ENCODE measurements at places on chromosomes 5 and 9. TPM values are rescaled to one million over a fixed set of nuclear protein-coding genes. Genes with fewer than 3 reads are reported as not detected.

- DNase-seq, result no peak
Observed at GRCh38 chr5:173231381-173231766, 3.6 kb downstream of the NKX2-5 start.

- DNase-seq, result no peak
Observed at GRCh38 chr9:15239816-15240215, 67.2 kb downstream of the TTC39B start.

- no peak for DNase-seq
Observed at GRCh38 chr9:121261107-121261460, 6.9 kb upstream of the GSN start.

- no peak for DNase-seq
Observed at GRCh38 chr5:144510845-144511579, 340.3 kb downstream of the KCTD16 start.

GRCh38 chr5:143454936-143455516 is 51.5 kb upstream of the NR3C1 start:
- no peak for DNase-seq

DNA sequence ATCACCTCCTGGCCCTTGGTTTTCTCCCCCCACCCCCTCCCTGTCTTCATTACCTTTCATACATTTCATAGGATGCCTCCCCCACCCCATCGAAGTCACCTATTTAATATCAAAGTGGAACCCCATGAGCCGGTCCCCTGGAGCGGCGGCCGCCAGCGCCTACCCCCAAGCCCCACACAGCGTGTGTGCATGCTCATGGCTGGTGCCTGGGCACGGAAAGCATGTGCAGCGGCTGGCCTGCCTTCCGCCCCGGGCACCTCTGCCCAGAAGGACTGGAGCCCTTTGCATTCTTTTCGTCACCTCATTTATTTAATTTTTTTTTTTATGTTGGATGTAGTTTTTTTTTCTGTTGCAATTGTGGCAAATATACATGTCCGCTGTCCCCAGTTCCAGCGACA is 116.2 kb downstream of the WNK2 start:
- no peak for DNase-seq

DNA sequence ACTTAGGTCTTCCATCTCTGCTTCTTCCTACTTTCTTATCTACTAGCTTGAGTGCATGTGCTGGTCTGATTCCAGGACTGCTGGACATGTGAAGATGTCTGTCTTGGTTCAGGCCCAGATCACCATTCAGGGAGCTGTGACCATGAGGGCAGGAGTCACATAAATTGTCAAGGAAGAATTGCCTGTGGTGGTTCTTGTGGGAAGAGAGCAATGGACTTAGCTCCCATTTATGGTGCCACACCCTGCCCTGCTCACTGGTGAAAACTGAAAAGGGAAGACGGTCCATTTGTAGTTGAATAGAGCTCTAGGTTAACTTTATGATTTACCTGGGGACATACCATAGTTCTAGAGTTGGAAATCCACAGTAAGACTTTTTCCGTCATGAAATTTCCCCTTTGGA is 244.3 kb upstream of the ZNF608 start:
- no peak for DNase-seq

DNA sequence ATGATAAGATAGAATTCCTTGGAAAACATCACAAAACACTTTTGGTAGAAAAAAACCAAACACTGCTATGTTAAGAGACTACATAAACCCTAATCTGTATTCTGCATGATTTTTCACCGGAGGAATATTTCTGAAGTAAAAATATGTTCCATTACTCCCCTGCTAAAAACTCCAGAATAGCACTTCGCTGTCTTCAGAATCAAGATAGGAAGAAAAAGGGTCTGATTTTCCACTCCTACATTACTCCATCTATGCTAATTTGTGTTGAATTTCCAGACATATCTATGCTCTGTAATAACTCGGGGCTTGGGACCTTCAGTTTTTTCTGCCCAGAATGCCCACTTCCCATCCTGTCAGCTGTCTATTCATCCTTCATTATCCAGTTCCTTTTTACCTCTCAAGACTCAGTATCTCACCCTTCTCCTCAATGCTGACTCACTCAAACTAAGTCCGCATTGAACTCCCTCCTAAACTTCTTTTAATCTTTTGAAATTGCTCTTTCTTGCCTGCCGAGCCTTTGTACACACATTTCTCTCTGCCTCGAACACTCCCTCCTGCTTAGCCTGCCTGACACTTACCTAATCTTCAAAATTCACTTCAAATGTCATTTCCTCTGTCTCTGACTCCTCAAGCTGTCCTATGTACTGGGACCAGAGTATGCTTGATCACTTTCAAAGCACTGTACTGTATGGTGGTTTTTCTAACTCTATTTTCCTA is 171.0 kb downstream of the ARRDC3 start:
- DNase-seq, result peak; percentile 20

DNA sequence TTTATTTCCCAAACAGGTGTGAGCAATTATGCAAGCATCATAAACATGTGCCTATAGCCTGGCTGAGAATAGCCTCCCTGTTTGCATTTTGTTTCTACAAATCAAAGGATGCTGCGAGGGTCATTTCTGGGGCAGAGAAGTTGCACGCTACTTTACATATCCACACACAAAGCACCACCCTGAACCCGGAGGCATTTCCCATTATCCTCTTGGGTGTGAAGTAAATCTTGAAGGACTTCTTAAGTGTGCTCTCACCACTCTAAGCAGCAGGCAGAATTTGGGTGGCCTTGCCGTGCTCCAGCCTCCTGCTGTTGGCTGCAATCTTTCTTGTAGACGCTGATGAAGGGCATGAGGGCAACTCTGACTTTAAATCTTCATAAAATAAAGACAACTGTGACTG is 124.0 kb upstream of the TLE4 start:
- no peak for DNase-seq

GRCh38 chr9:86046071-86046636 is 53.2 kb downstream of the GOLM1 start:
- DNase-seq, result no peak

DNA sequence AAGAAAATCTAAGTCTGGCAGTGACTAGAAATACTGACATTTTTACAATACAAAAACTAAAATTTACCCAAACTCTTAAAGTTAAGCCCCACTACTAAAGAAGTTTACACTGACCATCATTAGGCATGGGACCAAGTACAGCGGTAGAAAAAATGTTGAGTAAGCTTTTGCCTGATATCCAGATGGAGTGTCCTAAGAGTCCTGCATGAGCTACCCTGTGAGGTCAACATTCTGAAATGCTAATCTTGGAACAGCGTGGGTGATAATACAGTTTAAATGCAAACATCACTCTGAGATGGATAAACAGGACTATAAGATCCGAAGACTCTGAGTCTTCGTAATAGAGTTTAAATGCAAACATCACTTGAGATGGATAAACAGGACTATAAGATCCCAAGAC is 189.7 kb downstream of the DCP2 start:
- DNase-seq, result no peak

DNA sequence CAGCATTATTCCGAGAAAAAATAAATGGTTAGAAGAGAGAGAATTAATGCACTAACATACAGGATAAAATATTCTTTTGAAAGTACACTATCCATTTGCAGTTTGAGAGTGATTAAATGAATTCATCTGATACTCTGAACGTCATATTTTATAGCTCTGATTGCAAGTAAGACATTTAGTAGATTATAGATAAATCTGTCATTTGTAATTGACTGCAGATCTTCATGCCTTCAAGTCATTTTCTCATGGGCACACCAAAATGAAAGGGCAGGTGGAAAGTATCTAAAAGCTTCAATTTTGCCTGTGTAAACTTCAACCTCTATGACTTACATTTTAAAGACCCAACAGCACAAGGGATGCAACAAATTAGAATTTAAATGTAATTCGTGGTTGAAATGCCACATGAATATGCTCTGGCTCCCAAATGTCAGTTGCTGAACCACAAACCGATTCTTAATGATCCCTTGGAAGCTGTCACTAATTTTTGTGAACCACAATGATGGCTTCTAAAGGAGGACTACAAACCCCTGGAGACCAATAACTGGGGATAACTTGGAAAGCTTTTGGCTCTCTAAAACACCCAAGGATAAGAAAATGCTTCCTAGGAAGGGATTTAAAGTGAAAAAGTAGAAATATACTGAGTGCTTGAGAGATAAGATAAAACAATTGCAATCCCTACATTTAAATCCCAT is 3.9 kb downstream of the TYRP1 start:
- no peak for DNase-seq

DNA sequence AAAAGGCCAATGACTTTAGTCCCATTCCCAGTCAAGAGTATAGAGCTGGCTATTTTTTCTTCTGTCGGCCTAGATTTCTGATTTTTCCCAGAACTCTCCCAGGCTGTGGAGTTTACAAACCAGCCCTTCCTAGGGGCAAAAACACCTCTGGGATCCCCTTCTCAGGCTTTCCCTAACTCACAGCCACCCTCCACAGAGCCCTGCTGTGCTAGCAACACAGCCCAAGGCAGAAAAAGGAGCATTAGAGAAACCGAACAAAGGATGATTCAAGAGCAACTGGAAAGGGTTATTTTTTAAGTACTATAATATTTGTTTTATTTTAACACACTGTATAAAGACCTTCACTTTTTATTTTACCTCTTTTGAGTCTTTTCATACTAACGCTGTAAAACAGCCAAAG is 234.8 kb downstream of the GLIS3 start:
- DNase-seq, result no peak

- DNase-seq, result no peak
Observed at GRCh38 chr9:13568841-13569601, 289.5 kb upstream of the MPDZ start.

GRCh38 chr5:79077680-79078365 is 8.3 kb downstream of the BHMT2 start:
- DNase-seq, result no peak

- DNase-seq, result peak; percentile 63
Observed at GRCh38 chr5:158802941-158803341, 296.8 kb downstream of the EBF1 start.

GRCh38 chr9:72907421-72907820 is 45.4 kb downstream of the ALDH1A1 start:
- DNase-seq, result no peak

- DNase-seq, result no peak
Observed at GRCh38 chr5:83323557-83324180, 147.9 kb upstream of the VCAN start.

The TAF11L10 gene
- not detected for polyA plus RNA-seq

The POMT1 gene
- polyA plus RNA-seq, result 32.1 TPM

The MARCOL gene
- not detected for polyA plus RNA-seq

The NTRK2 gene
- 2.1 TPM for polyA plus RNA-seq

The ADCY2 gene
- not detected for polyA plus RNA-seq

The RPL37 gene
- polyA plus RNA-seq, result 4,569 TPM

The SLC36A3 gene
- not detected for polyA plus RNA-seq

All from BJ (cell line).